Activated CD8-positive, alpha-beta memory T cell treated with anti-CD3 and anti-CD28 coated beads for 1 hour (primary cell): ENCODE measurements at places on chromosomes 6 and 20.

GRCh38 chr6:137877113-137877512 lies 10.1 kb downstream of the TNFAIP3 start:
- no peak for DNase-seq

GRCh38 chr6:37127961-37128862 lies 41.7 kb upstream of the PIM1 start:
- DNase-seq, result no peak

GRCh38 chr6:169312658-169313346 lies 59.2 kb upstream of the THBS2 start:
- no peak for DNase-seq

GRCh38 chr6:37257320-37257633 lies 295 bp upstream of the TBC1D22B start:
- DNase-seq, result no peak

DNA sequence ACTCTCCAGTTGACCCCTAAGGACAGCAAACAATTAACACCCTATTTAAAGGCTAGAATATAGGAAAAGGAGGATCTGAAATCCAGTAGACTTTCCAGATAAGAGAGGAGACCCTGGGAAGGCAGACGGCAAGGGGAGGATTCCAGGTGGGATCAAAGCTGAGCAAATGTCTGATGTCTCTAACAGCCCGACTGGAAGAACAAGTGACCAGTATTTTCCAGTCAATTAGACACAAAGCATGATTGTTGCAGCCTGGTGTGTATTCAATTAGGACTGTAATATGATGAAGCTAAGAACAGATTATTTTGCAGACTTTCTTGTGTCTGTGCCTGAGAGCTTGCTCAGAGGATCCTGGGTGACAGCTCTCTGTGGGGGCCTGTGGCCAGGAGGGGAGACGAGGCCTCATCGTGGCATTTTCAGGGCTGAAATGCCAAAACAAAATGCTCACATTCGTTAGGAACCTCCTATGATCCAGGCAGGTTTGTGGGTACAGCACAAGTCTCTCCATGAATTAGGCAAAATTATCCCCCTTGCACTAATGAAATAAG lies 471.8 kb upstream of the AGPAT4 start:
- no peak for DNase-seq

- no peak for DNase-seq
Measured at GRCh38 chr6:82396964-82397751, 33.5 kb downstream of the TPBG start.

DNA sequence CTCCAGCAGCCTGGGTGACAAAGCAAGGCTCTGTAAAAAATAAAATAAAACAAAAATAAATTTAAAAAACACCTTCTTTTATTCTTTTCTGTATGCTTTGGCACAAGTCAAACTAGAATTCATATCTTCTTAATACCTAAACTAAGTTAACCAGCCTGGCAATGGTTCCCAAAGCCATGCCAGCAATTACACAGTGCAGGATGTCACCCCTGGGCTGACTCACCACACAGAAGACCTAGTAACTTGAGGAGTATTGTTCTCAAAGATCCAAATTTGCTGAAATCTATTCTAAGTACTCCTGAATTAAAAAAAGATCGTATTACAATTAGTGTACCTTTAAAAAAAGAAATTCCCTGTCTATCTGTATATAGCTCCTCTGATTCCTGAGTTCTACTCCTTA lies 162.7 kb upstream of the SGK1 start:
- DNase-seq, result no peak

GRCh38 chr6:110552901-110553641 lies 76.7 kb upstream of the SLC22A16 start:
- DNase-seq, result no peak

DNA sequence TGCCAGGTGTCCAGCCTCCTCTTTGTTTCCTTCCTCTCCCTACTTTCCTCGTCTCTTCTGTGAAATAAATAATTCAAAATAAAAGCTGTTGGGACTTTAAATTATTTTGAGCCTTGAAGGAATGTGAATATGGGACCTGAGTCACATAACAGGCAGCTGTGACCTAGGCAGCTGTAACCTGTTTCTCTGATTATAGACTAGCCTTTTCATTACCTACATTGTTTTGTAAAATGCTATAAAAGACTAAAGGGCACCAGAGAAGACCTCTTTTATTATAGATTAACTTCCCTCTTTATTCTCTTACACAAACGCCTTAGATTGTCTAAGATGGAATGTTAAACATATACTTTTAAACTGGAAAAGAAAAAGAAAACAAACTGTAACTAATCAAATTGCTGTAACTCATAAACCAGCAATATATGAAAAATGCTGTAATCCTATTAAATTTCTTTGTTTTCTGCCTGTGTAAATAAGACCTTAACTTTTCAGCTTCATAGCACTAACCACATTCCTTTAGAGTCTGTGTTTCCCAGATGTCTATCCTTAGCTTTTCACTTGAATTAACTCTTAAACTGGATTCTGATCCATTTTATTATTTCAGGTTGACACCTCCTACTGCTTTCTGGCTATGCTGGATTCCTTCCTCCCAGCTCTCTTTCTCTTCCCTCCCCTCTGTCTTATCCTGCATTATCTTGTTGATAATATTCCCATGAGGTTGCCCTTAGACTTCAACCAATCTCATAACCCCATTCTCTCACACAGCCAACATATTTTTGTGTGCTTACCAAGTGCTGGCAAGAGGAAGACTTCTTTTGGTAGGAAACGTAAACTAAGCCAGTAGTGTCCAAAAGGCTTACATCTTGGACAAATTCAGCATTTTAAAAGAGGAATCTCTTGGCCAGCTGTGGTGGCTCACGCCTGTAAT lies 69.2 kb downstream of the TPD52L1 start:
- DNase-seq, result no peak

- DNase-seq, result no peak
Measured at GRCh38 chr6:138988469-138988834, 399 bp upstream of the REPS1 start.

DNA sequence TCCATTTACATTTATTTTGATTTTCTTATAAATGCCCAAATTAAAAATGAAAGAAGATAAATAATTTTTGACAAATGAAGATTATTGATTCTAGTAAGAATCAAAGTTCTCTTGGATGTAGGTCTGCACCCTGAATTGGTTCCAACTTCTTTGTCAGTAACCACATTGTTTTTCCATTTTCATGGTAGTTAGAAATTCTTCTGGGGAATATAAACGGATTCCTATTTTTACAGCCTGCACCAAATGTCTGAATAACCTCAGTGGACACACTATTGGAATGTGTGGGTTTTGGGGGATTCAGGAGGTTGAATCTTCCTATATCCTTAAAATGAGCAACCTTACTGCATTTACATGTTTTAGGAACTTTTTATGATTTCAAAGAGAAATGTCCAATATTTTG lies 1085.3 kb upstream of the MAP3K7 start:
- DNase-seq, result no peak

DNA sequence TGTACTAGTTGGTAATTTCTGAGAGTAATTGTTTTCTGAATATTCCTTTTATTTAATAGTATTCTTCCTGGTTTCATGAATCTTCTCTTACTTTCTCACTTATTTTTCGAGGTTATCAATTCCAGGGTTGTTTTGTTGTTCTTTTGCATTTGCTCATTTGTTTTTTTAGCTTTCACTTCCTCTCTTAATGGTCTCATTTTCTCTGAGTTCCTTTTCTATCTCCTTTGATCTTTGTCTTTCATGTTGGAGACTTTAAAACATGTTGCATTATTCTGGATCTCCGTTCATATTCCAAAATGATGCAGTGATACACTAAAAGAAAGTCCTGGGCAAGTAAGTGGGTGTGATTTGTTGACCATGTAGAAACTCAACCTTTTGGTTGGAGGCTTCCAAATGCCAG lies 345.3 kb upstream of the SLC35B3 start:
- DNase-seq, result no peak

GRCh38 chr6:145813285-145814034 lies 1.1 kb downstream of the FBXO30 start:
- no peak for DNase-seq

DNA sequence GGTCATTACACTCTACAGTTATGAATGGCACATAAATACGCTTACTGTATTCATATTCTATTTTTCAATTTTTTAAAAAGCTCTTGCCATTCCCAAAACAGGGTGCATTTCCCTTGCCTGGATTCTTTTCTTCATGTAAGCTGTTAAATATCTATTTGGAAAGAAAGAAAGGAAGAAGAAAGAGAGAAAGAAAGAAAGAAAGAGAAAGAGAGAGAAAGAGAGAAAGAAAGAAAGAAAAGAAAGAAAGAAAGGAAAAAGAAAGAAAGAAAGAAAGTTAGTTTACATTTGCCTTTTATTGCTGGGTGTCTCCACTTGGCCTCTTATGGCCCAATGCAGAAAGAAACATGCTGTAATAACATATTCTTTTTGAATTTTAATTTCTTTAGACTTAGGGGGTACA lies 165.9 kb upstream of the ATXN1 start:
- no peak for DNase-seq

- DNase-seq, result no peak
Measured at GRCh38 chr6:25714765-25715164, 39.8 kb upstream of the SLC17A4 start.

- no peak for DNase-seq
Measured at GRCh38 chr6:57242505-57242904, 20.4 kb upstream of the RAB23 start.

GRCh38 chr6:132395015-132395597 lies 6.2 kb downstream of the MOXD1 start:
- no peak for DNase-seq

GRCh38 chr6:147724454-147724853 lies 216.0 kb downstream of the SAMD5 start:
- no peak for DNase-seq

- DNase-seq, result no peak
Measured at GRCh38 chr20:1286267-1287024, 20.4 kb downstream of the SNPH start.
